ENCODE measurements at places on chromosomes 11 and 22. TPM values are rescaled to one million over a fixed set of nuclear protein-coding genes. Genes with fewer than 3 reads are reported as not detected.

GRCh38 chr22:40377931-40378330 lies 7.5 kb downstream of the SGSM3 start:
- no peak for DNase-seq

The OR52H1 gene
- total RNA-seq = not detected

The MMP7 gene
- total RNA-seq = not detected

The TPBGL gene
- total RNA-seq = 0.12 TPM

DNA sequence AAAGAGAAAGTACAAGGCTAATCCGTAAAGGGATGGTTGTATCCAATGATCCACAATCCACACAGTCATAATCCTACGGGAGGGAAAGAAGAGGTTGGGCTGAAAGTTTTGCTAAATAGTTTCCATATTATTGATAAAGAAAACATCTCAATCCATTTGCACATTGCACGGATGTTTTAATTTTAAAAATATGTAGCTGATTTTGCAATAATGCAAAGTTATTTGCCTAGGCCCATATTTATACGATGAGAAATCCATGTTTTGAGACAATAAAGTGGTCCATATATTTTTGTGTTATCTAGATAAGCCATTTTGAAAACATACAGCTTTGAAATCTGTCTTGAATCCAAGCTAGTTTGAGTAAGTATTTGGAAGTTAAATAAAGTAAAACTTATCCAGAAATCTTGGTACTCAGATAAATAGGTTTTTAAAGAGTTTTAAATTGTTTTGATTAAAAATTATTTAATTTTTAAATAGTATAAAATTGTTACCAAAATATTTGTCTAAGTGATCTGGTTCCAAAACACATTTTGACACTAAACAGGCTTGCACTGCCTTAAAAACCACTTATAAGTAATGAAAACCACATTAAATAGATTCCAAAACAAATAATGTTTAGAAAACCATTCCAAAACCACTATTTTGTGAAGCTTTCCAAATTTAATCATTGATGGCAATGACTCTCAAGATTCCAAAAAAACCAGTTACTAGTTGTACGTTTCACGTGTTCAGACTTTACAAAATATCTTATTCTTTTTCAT lies 38.2 kb upstream of the PAMR1 start:
- no peak for DNase-seq

DNA sequence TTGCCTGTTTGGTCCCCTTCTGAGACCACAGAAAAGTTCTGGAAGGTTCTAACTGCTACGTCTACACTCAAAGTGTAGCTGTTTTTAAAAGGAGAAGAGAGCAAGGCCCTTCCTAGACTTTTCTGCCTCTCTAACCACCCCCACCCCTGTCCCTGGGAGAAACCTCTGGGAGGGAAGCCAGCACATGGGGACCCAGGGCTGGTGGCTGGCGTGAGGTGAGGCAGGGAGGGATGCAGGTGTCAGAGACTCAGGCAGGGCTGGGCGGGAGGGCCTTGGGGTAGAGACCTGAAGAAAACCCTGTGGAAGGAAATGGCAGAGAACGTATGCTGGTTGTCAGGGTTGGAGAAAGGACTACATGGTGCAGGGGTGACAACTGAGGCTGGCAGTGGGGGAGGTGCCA lies 26.7 kb downstream of the ARRB1 start:
- DNase-seq = no peak

The UCP3 gene
- total RNA-seq = 0.37 TPM

GRCh38 chr11:786235-787083 lies 3.4 kb downstream of the CEND1 start:
- no peak for DNase-seq

The NPAS4 gene
- not detected for total RNA-seq

The IGSF9B gene
- total RNA-seq = 17.2 TPM

GRCh38 chr11:130243816-130244215 lies 70.9 kb downstream of the ZBTB44 start:
- no peak for DNase-seq

The GAL gene
- not detected for total RNA-seq

GRCh38 chr22:49281467-49282340 lies 546.0 kb downstream of the BRD1 start:
- no peak for DNase-seq

The SSH3 gene
- 14.7 TPM for total RNA-seq

DNA sequence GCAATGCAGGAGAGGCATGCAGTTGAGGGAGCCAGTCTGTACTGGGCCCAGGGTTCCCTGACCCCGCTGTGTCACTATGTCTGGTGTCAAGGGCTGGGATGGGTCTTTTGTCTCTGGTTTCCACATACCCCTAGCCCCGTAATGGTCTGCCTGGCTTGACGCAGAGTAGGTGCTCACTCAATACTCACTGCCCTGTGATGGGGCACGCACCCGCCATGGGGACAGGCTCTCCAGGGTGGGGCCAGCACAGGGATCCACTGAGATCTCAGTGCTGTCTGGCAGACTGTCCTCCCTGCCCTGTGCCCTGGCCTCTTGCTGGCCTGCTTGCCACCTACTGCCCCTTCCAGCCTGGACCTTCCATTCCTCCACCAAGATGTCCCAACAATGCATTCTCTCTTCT lies 101.7 kb upstream of the CD82 start:
- no peak for DNase-seq
